Transverse colon (tissue), 4 donors: ENCODE measurements at places on chromosomes 16 and 17. TPM values are rescaled to one million over a fixed set of nuclear protein-coding genes. Genes with fewer than 3 reads are reported as not detected.

DNA sequence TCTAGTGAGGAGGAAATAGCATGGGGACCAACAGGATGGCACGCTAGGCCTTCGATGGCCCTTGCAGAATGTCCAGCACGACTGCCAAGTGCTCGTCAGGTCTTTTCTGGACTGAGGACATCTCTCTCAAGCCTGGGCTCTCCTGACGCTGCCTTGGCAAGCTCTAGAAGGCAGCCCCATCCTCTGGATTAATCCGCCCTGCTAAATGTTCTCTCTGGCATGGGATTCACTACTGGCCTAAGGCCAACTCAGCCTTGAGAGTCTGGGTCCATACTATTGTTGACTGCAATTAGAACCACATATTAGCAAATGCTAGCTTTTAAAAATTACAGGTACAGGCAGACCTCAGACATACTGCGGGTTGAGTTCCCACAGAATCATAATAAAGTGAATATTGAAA is 2.5 kb upstream of the CEP295NL start:
- no peak overlapping the region for H3K27ac ChIP-seq

DNA sequence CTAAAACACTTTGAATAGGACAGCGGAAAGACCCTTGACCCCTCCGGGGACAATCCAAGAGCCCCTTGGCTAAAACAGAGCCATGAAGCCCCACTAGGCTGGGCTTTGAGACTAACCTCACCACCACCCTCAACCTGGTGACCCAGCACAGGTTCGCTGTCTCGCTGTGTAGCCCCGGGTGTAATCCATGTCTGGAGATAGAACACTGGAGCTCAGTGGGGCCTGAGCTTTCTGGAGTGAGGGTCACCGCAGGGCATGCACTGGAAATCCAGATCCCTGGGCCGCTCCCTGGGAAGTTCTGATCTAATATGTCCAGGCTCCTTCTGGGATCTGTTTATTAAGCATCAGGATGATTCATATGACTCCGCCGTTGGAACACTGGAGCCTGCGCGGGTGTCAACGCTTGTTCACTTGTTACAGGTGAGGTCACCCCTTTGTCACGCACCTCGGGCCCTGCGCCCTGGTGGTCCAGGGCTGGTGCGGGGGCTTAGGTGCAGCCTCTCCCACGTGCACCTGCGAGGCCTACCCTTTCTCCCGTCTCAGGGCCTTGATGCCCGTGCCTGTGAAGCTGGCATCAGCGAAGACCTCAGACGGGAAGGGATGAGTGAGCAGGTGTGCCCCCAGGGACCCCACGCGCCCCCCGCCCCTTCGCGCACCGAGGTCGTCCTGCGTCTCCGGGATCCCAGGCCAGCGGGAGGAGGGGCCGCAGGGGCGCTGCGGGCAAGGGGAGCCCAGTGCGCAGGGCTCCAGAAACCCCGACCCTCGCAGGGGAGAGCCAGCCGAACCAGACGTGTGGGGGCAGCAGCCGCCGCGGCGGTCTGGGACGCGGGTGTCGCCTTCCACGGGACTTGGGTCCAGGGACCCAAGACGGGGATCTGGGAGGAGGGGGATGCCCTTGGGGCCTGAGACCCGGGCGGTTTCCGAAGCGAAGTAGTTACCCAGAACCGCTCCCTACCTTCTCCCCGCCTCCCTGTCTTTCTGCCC is 224.1 kb upstream of the FOXF1 start:
- DNase-seq = no peak
- H3K36me3 ChIP-seq = no peaks in the 10 kb centered on the region
- peaks cover 54% of the 10 kb centered on the region for H3K27me3 ChIP-seq
- peak overlapping the region; percentile 2 for H3K4me3 ChIP-seq
- peak overlapping the region; percentile 68 for H3K27ac ChIP-seq

The DHRS7C gene
- not detected for total RNA-seq

The IRX3 gene
- not detected for total RNA-seq

- peaks cover 30% of the 10 kb centered on the region for H3K4me1 ChIP-seq
- H3K27me3 ChIP-seq = no peaks in the 10 kb centered on the region
- H3K27ac ChIP-seq = no peak overlapping the region
- H3K4me3 ChIP-seq = no peak overlapping the region
- no peaks in the 10 kb centered on the region for H3K36me3 ChIP-seq
Measured at GRCh38 chr17:82835766-82836512, 3.9 kb downstream of the ZNF750 start.
